SJSA1 (cell line): ENCODE measurements at places on chromosomes 5 and 9. TPM values are rescaled to one million over a fixed set of nuclear protein-coding genes. Genes with fewer than 3 reads are reported as not detected.

Gene CRAT
- 8.9 and 20.3 TPM in 2 replicates for total RNA-seq

Gene PCDHB16
- 11.9 and 16.3 TPM in 2 replicates for total RNA-seq

Gene KIF4B
- not detected in 2 replicates for total RNA-seq

DNA sequence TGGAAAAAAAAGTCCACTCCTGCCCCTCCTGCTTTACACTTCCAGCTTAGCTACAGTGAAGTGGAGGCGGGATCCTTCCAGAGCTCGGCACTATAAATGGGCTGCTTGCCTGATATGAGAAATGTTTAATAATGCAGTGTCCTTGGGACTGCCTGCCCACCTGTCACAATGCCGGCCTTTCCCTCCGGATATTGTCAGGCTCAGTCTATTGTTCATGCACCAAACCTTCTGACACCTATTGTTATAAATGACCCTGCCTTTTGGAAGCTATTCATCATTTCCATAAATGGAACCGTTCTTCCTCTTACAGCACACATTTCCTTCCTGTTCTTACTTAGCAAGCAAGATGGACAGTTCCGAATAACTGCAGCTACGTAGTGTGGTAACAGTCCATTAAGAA, 146.3 kb downstream of the DMAC1 start:
- H3K4me1 ChIP-seq = no peaks in the 10 kb centered on the region
- no peak for DNase-seq
- H3K27me3 ChIP-seq = no peaks in the 10 kb centered on the region

DNA sequence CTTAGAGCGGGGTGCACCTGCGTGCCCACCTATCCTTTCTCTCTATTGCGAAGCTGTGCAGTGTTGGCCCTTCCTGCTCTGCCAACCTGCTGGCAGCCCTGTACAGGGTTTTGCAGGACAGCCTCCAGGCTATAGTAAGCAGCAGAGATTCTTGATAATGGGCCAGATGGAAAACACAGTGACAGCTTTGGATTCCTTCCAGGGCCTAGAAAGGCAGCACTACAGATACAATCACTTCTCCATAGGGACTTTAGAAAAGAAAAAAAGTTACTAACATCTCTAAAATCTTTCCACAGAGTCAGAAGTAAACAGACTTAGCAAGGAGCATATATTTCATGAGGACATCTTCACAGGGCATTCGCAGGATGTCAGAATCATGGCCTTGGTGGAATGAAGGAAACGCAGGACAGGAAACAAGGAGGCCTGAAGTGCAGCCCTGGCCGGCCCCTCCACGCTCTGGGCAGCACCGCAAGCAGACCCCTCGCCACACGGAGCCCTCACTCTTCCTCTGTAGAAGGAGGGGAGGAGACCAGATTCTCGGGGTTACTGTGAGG, 172.1 kb upstream of the GAS1 start:
- no peak overlapping the region for H3K4me3 ChIP-seq
- DNase-seq = no peak
- H3K4me1 ChIP-seq = peaks cover 15% of the 10 kb centered on the region
- H3K27me3 ChIP-seq = no peaks in the 10 kb centered on the region
- H3K36me3 ChIP-seq = no peaks in the 10 kb centered on the region

DNA sequence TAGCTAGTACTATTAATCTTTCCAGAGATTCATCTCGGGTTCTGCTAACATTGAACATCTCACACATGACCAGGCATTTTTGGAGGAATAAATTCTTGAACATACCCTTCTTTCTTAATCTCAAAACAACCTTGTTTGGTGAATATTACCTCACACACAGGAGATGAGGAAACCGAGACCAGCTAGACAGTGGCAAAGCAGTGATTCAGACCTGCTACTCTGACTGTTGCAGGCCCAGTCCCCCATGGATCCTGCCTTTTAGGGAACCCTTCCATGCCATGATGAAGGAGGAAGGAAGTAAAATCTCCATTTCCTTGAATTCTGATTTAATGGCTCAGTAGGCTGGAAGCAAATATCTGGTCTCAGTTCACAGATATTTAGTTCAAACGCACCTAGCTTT, 2.6 kb downstream of the PCSK5 start:
- H3K4me1 ChIP-seq = peaks cover 11% of the 10 kb centered on the region
- no peak for DNase-seq
- H3K27ac ChIP-seq = no peak overlapping the region
- peak overlapping the region; percentile 78 for H3K4me3 ChIP-seq
